Naive thymus-derived CD8-positive, alpha-beta T cell (primary cell): ENCODE measurements at places on chromosomes 2 and 18.
A peak's percentile ranks its signal among the peaks of the same experiment; 100 is the strongest.

DNA sequence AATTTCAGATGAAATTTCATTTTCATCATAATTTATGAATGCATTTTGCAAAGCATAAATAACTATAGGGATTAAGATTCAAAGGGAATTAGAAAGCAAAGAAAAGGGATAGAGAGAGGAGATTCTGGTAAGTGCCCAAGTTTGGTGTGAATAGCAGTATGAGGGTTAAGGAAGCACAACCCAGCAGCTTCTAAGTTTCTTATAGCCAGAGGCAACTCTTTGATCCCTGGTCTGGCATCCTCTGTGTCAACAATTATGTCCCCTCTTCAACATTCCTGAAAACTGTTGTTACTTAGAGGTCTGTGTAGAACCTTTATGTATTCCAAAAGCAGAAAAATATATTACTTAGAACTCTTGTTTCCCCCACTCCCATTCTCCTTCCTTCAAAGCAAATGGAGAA, 171.6 kb upstream of the SATB2 start:
- DNase-seq: no peak

DNA sequence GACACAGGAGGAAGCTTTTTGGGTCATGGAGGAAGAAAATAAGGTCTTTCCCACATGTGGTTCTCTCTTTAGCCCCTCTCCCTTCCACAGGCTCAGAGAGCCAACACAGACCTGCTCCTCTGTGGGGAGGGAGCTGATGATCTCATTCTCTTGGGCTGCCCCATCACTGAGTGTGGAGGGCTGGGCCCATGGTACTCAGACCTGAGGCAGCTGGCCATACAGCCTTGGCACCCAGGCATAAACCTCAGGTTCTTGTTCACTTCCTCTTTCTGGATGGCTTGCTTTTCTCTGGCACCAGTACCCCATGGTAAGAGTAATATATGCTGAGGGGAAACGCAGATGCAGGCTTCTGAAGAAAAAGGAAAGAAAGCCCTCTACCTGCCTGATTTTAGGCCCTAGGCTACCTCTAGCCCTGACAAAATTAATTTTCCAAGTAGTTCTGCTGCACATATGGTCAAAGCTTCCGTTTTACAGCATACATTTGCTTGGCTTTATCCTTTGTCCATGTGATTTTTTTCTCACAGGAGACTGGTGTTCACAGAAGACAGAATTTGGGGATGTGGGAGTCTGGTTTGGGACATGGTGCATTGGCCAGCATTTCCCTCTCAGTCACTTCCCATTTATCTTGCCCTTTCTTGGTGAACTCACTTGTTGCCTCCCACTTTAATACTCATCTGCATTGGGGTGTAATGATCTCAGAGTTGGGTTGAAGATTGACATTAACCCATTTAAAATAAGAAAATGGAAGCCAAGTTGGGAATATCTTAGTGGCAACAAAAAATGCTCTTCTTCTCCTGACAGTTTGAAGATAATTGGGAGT, 11.1 kb downstream of the DHRS9 start:
- DNase-seq: no peak

GRCh38 chr2:108634011-108634410, 85.3 kb upstream of the RANBP2 start:
- DNase-seq: no peak

GRCh38 chr2:75379476-75380210, 180.3 kb upstream of the TACR1 start:
- no peak for DNase-seq

GRCh38 chr2:239803766-239804115, 221.4 kb downstream of the NDUFA10 start:
- DNase-seq: no peak

- DNase-seq: no peak
Observed at GRCh38 chr2:205692104-205692503, 9.8 kb downstream of the NRP2 start.

GRCh38 chr2:30709516-30709915, 97.7 kb downstream of the CAPN13 start:
- no peak for DNase-seq

- DNase-seq: no peak
Observed at GRCh38 chr2:45117383-45117782, 108.1 kb upstream of the SIX2 start.

- DNase-seq: no peak
Observed at GRCh38 chr2:191931329-191931728, 84.4 kb upstream of the CAVIN2 start.

DNA sequence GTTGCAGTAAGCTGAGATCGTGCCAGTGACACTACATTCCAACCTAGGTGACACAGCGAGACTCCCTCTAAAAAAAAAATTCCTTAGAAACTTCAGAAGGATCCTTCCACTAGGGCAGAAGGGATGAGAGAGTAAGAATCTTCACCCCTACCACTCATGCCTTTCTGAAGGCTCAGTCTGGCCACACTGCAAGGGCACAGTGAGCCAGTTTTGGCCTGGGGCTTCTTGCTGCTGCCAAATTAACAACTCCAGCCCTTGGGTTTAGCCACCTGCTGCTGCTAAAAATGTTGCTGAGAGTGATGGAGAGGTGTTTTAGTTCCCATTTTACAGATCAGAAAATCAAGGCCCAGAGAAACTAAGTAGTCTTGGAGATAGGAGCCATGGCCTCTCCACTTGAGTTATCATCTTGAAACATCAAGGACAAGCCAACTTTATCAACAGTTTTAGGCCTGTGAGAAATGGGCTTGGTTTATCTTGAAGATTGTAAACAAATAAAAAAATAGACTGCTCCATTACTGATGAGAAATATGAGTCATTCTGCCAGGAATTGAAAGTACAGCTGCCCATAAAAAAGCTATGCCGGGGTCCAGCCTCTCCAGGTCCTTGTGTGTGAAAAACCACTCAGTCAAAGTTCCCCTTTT, 31.9 kb upstream of the CASP8 start:
- DNase-seq: no peak

GRCh38 chr18:2091937-2092336, 479.4 kb downstream of the METTL4 start:
- DNase-seq: no peak

GRCh38 chr2:42492691-42493467, 903 bp downstream of the KCNG3 start:
- DNase-seq: peak; percentile 33
